ENCODE measurements at places on chromosomes 12 and 14.
A peak's percentile ranks its signal among the peaks of the same experiment; 100 is the strongest.

- DNase-seq: no peak
Observed at GRCh38 chr12:47819138-47819895, 386 bp downstream of the HDAC7 start.

- DNase-seq: no peak
Observed at GRCh38 chr12:19412844-19413243, 26.4 kb upstream of the AEBP2 start.

DNA sequence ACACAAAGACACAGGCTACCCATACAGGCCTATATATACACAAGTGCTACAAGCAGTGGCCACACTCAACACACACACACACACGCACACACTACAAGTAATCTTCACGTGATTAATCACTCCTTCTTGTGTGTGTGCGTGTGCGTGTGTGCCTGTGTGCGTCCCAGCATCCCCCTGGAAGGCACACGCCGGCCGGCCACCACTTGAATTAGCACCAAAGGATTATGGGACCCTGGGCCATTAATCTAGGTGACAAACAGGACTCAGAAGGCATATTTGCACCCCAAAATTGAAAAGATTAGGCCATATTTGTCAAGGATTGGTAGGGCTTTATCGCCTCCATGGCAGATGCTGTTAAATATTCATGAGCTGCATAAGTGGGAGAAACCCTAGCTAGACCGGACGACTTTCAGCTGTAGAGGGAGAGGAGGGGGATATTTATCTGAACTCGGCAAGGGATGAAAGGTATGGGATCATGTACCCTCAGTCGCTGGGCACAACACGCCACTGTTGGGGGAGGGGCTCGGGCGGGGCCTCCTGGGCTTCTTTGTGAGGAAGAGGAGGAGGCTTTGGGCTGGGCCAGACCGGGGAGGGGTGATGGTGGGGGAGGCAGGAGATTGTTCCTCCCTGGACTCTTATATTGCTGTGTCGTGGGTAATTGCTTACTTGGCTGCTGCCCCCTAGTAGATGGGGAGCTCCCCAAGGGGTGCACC, 89.6 kb upstream of the LHX5 start:
- DNase-seq: no peak

DNA sequence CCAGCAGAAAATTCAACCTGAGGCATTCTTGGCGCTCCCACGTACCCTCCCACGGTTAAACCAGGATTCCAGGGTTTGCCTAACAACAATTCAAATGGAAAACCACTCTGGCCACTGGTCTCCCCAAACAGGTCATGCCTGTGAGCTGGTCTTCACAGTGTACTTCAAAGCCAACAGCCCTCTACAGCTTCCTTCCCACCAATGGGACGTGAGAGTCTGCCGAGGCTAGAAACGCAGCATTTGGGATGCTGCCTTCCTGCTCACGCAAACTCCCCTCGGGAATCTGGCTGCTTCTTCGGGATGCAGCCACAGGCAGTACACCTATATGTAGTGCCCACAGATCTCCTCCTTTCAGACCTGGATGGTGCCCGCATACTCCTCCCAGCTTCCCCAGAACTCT, 149.1 kb downstream of the KLHL28 start:
- no peak for DNase-seq

- DNase-seq: no peak
Observed at GRCh38 chr14:54711812-54712464, 145.0 kb downstream of the SAMD4A start.

DNA sequence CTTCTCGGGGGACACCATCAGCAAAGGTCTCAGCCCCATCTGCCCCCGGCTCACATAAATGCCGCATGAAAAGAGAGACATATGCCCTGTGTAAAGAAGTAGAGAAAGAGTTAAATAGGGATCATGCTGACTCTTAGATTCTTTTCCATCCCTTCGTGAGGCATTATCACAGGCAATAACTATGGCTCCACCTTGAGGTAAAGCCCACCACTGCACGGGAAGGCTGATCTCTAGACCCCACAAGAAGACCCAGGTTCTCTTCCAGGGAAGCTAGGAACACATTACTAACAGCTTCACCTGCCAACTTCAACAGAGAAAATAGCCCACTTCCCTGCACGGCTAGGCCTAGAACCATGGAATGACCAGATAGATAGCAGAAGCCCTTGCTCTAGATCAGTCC, 14.1 kb upstream of the NOP2 start:
- no peak for DNase-seq

- no peak for DNase-seq
Observed at GRCh38 chr12:18849761-18850160, 111.8 kb downstream of the CAPZA3 start.

DNA sequence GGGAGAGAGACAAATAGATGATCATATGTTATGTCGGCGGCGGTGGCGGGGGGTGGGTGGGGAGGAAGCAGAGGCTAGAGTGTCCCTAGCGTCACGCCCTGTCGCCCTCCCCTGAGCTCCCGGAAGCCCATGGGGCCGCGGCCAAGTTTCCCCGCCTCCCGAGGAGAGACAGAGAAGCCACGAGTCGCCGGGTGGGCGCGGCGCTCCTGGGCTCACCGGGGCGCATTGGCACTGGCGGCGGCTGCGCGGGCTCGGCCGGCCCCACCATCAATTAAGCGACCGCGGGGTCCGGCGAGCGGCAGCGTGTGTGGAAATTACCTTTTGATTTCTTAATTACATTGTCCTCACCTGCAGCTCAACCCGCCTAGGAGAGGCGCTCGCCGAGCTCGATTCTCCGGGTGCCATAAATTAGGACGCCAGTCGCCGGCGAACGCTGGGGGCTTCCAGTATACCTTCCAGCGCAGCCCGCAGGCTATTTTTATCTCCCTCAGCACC, 119.9 kb upstream of the LHX5 start:
- no peak for DNase-seq

DNA sequence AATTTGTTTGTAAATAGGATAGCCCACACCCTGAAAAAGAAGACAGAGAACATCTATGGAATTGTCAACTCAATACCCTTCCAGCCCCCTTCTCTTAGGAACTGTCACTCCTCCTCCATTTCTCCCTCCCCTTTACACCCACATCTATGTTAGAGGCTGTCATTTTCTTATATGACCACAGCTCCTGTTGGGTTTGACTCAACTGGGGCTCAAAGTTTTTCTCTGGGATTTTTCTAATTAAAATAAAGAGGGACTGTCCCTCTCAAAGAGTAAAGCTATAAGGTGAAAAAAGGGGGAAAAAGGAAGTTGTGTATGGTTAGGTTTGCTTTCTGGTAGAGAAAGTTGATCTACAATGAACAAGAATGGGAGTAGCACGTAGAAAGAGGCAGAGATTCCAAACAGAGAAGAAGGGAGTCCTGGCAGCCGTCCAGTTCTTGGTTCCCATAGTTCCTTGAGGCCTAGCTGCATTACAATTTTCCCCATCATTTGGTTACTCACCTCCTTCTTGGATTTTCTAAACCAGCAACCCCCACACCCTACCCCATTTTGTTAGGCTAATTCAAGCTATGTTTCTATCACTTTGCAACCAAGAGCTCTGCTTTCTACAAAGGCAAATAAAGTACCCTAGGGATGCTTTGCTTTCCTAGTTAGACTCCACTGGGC, 44.3 kb upstream of the STK38L start:
- DNase-seq: no peak

DNA sequence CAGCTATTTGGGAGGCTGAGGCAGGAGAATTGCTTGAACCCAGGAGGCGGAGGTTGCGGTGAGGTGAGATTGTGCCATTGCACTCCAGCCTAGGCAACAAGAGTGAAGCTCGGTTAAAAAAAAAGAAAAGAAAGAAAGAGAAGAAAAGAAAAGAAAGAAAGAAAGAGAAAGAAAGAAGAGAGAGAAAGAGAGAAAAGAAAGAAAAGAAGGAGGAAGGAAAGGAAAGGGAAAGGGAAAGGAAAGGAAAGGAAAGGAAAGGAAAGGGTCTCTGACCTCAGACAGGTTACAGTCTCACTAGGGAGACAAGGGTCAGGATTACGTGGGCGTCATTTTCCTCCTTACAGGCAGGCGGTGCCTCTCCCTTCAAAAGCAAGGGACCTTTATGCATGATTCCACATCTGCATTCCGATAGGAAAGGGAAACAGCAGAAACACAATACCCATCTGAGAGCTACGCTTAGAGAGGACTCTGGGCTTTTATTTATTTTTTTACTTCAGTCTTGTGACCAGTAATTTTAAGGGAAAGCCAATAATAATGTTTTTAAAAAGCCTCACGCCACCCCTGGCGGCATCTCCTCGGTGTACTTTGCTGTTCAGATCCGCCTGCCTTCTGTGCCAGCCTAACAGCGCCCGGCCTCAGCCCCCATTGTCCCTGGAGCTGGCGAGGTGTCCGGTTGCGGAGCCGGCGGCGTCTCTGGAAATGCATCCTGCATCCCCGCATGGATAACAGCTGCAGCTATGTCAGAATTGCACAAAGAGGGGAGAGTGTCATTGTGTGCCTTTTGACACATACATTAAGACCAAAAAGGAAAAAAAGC, 945 bp upstream of the HIP1R start:
- DNase-seq: peak; percentile 56

- no peak for DNase-seq
Observed at GRCh38 chr14:58177125-58177524, 22.8 kb upstream of the ACTR10 start.

- peak; percentile 43 for DNase-seq
Observed at GRCh38 chr12:24719293-24719721, 229.6 kb downstream of the BCAT1 start.

GRCh38 chr12:116832353-116832752, 48.9 kb downstream of the HRK start:
- DNase-seq: no peak

DNA sequence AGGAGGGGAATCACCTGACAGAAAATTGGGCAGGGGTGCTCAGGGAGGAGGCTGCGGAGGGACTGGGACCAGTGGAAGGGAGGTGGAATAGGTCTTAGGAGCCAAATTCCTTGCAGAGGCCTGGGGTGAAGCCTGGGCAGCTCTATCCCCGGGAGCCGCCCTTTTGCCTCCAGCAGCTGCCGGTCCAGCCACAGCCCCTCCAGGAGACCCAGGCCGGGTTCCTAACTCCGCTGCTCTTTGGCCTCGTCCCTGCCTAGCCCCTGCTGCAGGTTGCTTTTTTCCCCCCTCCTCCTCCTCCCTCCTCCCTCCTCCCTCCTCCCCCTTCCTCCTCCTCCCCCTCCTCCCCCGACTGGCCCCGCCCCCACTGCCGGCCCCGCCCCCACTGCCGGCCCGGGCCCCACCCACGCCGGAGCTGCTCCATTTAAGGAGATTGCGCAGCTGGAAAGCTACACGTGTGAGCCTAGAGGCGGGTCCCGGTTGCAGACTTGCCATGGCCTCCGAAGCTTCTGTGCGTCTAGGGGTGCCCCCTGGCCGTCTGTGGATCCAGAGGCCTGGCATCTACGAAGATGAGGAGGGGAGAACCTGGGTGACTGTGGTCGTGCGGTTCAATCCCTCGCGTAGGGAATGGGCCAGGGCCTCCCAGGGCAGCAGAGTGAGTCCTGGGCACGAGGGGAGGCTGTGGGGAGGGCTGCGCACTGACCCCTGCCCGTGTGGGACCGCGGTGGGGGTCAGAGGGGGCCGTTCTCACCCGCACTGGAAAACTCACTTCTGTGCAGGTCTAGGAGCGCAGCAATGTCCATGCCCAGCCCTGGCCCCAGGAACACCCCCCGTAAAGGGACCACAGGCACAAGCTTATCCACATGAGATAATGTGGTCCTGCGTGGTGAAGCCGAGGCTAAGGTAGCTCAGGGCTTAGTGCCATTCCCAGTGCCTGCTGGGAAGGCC, at the start of gene TCL1B:
TSS of gene TCL1B (plus strand) at position 449 of the 945 bp plus-strand sequence. CDS start at position 491, 42 bp downstream.
- DNase-seq: no peak

Measured in MCF 10A (cell line).